ENCODE measurements at places on chromosomes 3 and 15. TPM values are rescaled to one million over a fixed set of nuclear protein-coding genes. Genes with fewer than 3 reads are reported as not detected.
A peak's percentile ranks its signal among the peaks of the same experiment; 100 is the strongest.

DNA sequence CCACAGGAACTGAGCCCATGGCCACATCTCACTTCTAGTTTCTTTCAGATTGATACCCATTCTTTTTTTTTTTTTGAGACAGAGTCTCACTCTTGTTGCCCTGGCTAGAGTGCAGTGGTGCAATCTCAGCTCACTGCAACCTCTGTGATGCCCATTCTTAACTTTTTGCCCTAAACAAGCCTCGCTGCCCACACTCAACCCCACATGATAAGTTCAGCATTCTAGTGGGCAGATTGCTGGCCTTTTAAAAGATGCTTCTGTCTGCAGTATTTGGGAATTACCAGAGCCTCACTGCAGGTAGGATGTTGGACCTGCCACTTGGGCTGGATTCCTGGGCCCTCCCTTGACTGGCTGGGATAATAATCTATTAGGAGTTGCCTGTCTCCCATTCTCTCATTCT lies 51.0 kb downstream of the TRANK1 start:
- no peak for DNase-seq

DNA sequence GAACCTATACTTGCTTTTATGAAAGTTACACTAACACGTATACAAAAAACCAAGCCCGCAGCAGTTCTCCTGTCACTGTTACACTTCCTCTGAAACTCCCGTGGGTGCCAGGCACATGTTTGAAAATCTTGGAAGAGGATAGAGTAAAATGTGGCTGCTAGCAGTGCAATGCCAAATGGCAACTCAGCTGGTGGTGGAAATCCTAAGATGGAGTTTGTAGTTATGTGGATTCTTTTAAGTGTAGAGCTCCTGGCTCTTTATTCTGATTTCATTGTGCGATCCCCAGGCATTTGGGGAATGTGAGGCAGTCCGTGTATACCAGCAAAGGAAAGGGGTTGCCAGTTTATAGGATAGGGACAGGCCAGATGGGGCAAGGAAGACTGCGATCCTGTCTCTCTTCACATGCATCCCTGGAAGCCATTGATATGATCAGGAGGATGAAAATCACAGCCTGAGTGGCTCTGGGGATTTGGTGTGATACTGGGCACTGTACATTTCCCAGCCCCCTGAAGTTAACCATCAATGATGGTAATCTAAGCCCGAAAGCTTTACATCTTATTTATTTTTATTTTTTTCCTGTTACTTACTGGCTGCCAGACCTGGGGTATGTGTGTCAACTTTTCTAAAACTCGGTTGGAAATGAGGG lies 1.1 kb downstream of the STAC start:
- DNase-seq: no peak

GRCh38 chr15:91032919-91033803 lies 10.8 kb upstream of the VPS33B start:
- peak; percentile 91 for DNase-seq

DNA sequence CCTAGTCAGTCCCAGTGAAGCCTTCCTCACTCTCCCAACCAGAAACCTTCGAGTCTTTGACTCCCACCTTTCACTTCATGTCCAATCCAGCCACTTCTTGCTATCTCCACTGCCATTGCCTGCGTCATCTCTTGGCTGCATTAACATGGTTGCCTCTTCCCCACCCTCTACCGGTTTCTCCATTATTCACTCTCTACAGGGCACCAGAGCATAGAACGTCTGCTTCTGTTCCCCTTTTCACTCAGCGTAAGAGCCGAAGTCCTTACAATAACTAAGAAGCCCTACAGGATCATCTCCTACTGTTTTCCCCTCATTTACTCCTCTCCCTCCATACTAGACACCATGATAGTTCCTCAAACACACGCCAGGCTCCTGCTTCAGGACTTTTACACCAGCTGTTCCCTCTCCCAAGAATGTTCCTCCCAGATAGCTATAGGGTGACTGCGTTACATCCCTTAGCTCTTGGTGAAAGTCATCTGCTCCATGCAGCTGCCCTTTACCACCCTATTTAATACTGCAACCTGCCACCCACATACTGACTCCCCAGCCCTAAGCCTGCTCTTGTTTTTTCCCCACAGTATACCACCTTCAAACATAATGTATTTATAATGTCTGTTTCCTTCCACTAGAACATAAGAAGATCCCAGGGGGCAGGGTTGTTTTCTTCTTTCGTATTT lies 30.9 kb downstream of the RCN2 start:
- no peak for DNase-seq

GRCh38 chr15:93941697-93942096 lies 289.7 kb upstream of the MCTP2 start:
- DNase-seq: no peak

DNA sequence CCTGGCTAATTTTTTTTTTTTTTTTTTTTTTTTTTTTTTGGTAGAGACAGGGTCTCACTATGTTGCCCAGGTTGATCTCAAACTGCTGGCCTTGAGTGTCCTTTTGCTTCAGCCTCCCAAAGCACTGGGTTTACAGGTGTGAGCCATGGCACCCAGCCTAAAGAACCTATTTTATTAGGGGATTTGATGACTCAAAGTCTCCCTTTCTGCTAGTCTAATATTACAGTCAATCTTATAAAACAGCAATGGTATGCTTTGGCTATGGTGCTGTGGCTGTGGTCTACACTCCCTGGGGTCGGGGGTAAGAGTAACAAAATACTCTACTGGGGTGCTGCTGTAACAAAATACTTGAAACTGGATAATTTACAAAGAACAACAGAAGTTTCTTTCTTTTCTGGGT lies 44.8 kb downstream of the ZNF589 start:
- no peak for DNase-seq

GRCh38 chr3:177084616-177085015 lies 112.7 kb downstream of the TBL1XR1 start:
- no peak for DNase-seq

NANOGP8 gene
- not detected for total RNA-seq

GRCh38 chr15:48644467-48644826 lies 1.1 kb downstream of the FBN1 start:
- DNase-seq: no peak
